Natural killer cell (primary cell): ENCODE measurements at places on chromosomes 5 and 9.

GRCh38 chr5:107428303-107428813 is 242.4 kb downstream of the EFNA5 start:
- H3K4me1 ChIP-seq, result no peaks in the 10 kb centered on the region
- H3K36me3 ChIP-seq, result no peaks in the 10 kb centered on the region
- H3K27ac ChIP-seq, result peak overlapping the region; percentile 57
- H3K4me3 ChIP-seq, result no peak overlapping the region
- DNase-seq, result no peak
- no peaks in the 10 kb centered on the region for H3K27me3 ChIP-seq

DNA sequence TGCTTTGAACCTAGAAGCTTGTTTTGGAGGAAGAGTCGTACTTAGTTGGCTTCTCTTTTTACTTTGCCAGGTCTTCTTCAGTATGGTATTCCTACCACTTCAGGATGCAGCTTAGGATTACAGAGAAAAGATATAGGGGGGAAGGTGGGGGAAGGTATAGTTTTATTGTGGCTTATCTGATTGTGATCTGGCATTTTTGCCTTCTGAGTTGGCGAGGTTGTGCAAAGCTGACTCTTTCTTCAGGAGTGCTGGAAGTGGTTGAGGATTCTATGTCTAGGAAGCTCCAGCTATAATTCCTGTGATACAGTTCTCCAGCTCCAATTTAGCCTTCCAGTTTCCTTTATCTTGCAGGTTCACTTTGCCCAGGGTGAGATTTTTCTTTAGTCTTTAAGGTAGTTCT is 7.0 kb downstream of the CDC42SE2 start:
- no peak for DNase-seq
- no peaks in the 10 kb centered on the region for H3K27me3 ChIP-seq
- H3K36me3 ChIP-seq, result no peaks in the 10 kb centered on the region
- H3K4me3 ChIP-seq, result no peak overlapping the region
- peak overlapping the region; percentile 32 for H3K27ac ChIP-seq

GRCh38 chr5:112005623-112005930 is 248.6 kb upstream of the NREP start:
- no peak overlapping the region for H3K4me3 ChIP-seq
- no peaks in the 10 kb centered on the region for H3K27me3 ChIP-seq
- DNase-seq, result no peak
- no peaks in the 10 kb centered on the region for H3K36me3 ChIP-seq

DNA sequence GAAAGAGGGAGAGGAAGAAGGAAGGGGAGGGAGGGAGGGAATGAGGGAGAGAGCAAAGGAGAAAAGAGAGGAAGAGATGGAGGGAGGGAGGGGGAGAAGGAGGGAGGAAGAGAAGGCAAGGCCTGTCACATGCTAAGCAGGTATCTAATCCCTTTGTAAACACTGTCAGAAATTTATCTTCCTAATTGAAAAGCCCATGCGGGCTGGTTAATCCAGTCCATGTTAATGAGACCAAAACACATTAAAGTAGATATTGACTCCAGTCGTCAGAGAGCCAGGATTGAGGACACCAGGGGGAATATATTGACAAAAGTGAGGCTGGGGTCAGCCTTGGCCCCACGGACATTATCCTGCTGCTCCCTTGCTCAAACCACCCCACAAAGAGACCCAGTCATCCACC is 37.4 kb upstream of the ALDH1B1 start:
- no peak overlapping the region for H3K4me3 ChIP-seq
- no peaks in the 10 kb centered on the region for H3K27me3 ChIP-seq
- no peak overlapping the region for H3K27ac ChIP-seq

DNA sequence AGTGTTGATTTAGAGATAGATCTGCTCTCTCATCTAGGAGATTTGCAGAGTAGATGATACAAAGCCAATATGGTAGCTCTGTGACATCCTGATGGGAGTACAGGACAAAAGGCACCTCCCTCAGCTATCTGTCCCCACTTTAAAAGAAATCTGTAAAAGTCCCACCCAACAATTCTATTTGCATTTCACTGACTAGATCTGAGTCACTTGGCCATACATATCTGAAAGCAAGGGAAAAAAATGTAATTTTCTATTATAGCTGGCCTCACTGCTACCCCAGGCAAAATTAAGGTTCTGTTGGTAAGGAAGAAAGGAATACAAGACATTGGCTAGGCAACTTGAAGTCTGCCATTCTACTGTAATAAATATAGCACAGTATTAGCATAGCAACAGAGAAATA is 96.2 kb upstream of the RNF180 start:
- H3K27ac ChIP-seq, result no peak overlapping the region
- no peaks in the 10 kb centered on the region for H3K4me1 ChIP-seq
- DNase-seq, result no peak
- no peaks in the 10 kb centered on the region for H3K27me3 ChIP-seq

DNA sequence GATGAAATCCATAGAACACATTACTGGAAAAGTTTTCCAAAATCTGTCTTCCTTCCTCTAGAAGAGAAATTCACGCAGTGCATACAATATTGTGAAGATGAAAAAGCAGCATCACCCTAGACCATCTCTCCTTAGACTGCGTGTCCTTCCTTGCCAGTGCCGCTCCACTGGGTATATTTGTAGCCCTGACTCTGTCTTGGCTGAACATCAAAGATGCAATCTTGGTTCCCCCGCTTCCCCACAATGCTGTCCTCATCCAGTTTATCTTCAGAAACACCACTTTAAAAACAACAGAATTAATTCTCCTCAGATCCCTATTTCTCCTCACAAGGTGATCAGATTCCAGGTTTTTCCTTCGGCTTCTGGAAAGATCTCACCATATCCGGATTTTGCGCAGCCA is 53.9 kb downstream of the ROR2 start:
- no peaks in the 10 kb centered on the region for H3K27me3 ChIP-seq
- no peak overlapping the region for H3K27ac ChIP-seq
- no peak overlapping the region for H3K4me3 ChIP-seq

DNA sequence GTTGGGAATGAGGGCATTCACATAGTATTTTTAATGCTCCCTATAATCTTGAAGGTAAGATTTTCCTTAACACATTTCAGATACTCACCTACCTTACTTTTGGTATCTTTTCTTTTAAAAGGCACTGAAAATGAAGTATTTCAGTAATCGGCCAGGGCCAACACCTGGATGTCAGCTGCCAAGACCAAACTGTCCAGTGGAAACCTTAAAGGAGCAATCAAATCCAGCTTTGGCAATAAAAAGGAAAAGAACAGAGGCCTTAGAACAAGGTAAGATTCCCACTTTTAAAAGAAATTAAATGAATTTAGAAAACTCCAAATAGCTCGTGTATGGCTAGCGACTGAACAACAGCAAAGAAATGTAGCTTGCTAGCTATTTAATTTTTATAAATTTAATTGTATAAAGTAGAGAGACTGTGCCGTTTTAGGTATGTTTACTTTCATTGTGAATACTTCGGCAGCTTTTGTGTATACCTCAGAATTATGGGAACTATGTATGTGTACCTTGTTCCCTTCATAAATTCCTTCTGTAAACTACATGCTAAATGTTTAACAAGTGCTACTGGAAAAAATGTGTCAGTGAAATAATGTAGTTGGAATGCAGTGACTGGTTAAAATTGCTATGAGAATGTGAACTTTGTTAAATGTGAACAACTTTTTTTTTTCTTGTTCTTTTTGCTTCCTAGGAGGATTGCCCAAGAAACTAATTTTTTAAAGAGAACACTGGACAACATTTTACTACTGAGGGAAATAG is 41.9 kb downstream of the CDK7 start:
- DNase-seq, result no peak
- peaks cover 42% of the 10 kb centered on the region for H3K36me3 ChIP-seq
- no peak overlapping the region for H3K27ac ChIP-seq
- no peak overlapping the region for H3K4me3 ChIP-seq

GRCh38 chr9:129145841-129146292 is 32.2 kb downstream of the IER5L start:
- H3K4me3 ChIP-seq, result no peak overlapping the region
- H3K36me3 ChIP-seq, result peaks cover 25% of the 10 kb centered on the region
- H3K27me3 ChIP-seq, result no peaks in the 10 kb centered on the region
- H3K27ac ChIP-seq, result no peak overlapping the region
- peaks cover 21% of the 10 kb centered on the region for H3K4me1 ChIP-seq

DNA sequence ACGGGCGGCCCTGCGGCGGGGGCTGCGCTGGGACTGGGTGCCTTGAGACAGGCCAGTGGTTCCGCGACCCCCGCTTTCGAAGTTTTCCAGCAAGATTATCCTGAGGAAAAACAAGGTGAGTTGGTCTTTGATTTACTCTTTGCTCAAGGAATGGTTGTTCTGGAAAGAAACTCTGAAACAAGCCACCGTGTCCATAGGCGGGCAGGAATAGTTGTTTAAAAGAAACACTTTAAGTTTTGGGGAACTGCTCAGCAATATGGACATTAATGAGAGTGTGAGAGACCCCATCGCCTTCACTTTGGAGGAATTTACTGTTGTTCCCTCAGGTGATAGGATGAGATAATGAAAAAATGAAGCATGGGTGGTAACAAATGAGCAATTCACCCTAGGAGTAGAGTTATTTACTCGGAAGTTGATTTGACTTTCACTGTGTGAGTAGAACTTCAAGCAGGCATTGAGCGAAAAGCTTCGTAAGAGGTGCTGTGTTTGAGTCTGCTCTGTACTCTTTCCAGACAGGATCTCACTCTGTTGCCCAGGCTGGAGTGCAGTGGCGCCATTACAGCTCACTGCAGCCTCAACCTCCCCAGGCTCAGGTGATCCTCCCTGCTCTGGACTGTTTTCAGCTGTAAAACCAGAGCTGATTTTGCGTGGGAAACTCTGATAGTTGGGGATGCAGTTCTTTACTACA is 1.1 kb downstream of the DMRTA1 start:
- peaks cover 25% of the 10 kb centered on the region for H3K27me3 ChIP-seq
- no peak overlapping the region for H3K27ac ChIP-seq
- H3K4me1 ChIP-seq, result peaks cover 6% of the 10 kb centered on the region
- H3K36me3 ChIP-seq, result no peaks in the 10 kb centered on the region

DNA sequence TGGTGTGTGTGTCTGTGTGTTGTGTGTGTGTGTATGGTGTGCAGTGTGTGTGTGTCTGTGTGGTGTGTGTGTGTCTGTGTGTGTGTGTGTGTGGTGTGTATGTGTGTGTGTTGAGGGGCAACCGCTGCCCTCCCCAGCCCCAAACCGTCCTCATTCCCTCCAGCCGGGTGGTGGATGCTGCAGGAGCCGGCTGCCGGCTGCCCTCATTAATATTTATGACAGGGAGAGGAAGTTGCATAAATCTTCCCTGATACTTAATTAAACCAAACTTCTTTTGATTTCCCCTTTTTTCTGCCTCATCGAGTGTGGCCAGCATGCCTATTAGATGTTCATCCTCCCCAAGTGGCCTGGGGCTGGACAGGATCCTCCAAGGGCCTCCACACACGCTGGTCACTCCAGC is 121.4 kb upstream of the MVB12B start:
- no peak overlapping the region for H3K4me3 ChIP-seq
- peaks cover 5% of the 10 kb centered on the region for H3K4me1 ChIP-seq
- no peaks in the 10 kb centered on the region for H3K36me3 ChIP-seq
- DNase-seq, result no peak
- H3K27ac ChIP-seq, result no peak overlapping the region

- no peak for DNase-seq
- no peak overlapping the region for H3K4me3 ChIP-seq
- H3K27me3 ChIP-seq, result no peaks in the 10 kb centered on the region
- no peaks in the 10 kb centered on the region for H3K4me1 ChIP-seq
- no peaks in the 10 kb centered on the region for H3K36me3 ChIP-seq
Observed at GRCh38 chr5:97141031-97141430, 1.4 kb downstream of the LIX1 start.

DNA sequence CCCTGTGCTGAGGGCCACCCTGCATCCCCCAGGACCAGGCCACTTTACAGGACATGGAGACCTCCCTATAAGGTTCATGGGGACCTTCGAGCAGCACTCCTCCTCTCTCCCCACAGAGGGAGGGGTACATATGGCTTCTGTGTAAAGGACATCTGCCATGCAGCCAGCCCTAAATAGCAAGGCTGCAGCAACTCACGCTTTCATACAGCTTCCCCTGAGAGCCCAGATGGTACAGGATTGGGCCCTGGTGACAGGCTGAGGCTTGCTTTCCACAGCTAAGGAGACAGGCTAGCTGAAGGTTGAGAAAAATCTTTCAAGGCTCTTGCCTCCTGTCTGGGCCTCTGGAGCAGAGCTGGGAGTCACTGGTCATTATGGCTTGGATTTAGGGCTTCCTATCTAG is 147.0 kb upstream of the ZNF366 start:
- no peaks in the 10 kb centered on the region for H3K36me3 ChIP-seq
- H3K27ac ChIP-seq, result no peak overlapping the region
- no peak for DNase-seq
- H3K4me1 ChIP-seq, result no peaks in the 10 kb centered on the region
- H3K27me3 ChIP-seq, result no peaks in the 10 kb centered on the region
- no peak overlapping the region for H3K4me3 ChIP-seq

- H3K27me3 ChIP-seq, result peaks cover 3% of the 10 kb centered on the region
- H3K4me3 ChIP-seq, result no peak overlapping the region
- DNase-seq, result no peak
Observed at GRCh38 chr9:2595973-2596372, 25.6 kb upstream of the VLDLR start.

- H3K4me3 ChIP-seq, result no peak overlapping the region
- no peak for DNase-seq
- peaks cover 28% of the 10 kb centered on the region for H3K27me3 ChIP-seq
- peaks cover 7% of the 10 kb centered on the region for H3K4me1 ChIP-seq
- H3K27ac ChIP-seq, result no peak overlapping the region
Observed at GRCh38 chr5:38466424-38467189, 89.8 kb downstream of the LIFR start.

DNA sequence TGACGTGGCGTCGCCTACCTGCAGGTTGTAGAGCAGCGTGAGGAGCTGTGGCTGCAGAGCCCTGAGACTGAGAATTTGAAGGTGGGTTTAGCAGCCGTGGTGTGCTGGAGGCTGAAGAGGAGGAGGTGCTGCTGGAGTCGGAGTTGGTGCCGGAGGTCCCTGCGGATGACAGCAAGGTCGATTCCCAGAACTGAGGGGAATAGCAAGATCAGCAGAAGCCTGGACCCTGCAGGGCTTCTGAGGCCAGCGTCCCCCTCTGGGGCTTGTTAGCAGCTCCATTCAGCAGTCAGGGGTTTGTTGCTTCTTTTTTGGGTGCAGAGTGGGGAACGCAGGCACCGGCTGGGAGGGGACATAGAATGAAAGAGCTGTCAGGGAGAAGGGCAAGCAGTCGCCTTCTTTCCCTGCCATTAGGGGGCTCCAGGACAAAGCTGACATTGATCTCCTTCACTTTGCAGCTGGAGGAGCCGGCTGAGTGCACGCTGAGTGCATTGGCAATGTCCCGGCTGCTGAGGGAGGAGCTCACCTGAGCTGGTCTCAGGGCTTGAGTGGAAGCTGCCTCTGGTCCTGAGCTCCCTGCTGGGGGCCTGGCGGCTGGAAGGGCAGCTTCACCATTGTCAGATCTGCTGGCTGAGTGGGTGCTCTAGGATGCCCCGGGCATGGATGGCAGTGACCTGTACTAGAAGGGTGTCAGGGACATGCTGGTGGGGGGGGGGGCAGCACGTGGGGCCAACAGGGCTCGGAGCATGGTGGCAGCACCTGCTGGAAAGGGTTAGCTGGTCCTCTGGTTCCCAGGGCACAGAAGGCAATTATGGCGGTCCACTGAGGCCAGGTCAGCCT is 20.8 kb downstream of the OBP2B start:
- H3K4me3 ChIP-seq, result no peak overlapping the region
- no peaks in the 10 kb centered on the region for H3K27me3 ChIP-seq
- no peak overlapping the region for H3K27ac ChIP-seq

GRCh38 chr5:111198281-111198966 is 25.8 kb upstream of the CAMK4 start:
- DNase-seq, result no peak
- H3K4me3 ChIP-seq, result no peak overlapping the region
- H3K4me1 ChIP-seq, result no peaks in the 10 kb centered on the region
- H3K36me3 ChIP-seq, result no peaks in the 10 kb centered on the region

GRCh38 chr9:91727316-91727861 is 222.6 kb downstream of the ROR2 start:
- no peak overlapping the region for H3K4me3 ChIP-seq
- DNase-seq, result peak; percentile 58
- H3K36me3 ChIP-seq, result no peaks in the 10 kb centered on the region
- no peaks in the 10 kb centered on the region for H3K27me3 ChIP-seq
- H3K4me1 ChIP-seq, result no peaks in the 10 kb centered on the region
- H3K27ac ChIP-seq, result no peak overlapping the region
